ENCODE measurements at places on chromosomes 2 and 18.

- no peak for DNase-seq
Observed at GRCh38 chr2:37085731-37086147, 1.4 kb downstream of the GPATCH11 start.

DNA sequence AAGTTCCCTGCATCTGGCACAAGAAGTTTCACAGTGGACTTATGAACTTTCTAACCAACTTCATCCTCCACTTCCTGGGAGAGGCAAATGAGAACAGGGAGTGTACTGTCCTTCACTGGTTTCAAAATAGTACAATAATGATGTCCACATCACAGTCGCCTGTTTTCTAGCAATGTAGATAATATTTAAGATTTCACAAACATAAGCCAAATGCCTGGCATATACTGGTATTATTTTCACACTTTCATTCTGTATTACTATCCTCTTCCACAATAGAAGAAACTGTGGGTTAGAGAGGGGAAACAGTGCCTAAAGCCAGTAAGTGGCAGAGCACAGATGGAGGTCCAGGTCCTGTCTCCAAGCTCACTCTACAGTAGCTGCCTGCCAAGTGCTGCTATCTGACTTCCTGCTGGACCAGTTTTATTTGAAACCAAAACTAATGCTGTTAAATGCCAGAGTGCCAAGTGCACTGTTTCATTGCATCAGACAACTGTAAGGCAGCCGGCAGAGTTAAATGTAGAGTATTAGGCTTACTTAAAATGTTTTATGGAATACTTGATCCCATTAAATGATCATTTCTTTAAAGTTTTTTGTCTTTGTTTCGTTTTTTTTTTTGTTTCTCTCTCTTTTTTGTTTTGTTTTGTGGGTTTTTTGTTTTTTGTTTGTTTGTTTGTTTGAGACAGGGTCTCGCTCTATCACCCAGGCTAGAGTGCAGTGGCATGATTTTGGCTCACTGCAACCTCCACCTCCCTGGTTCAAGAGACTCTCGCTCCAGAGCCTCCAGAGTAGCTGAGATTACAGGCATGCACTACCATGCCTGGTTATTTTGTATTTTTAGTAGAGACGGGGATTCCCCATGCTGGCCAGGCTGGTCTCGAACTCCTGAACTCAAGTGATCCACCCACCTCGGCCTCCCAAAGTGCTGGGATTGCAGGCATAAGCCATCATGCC is 15.1 kb downstream of the COBLL1 start:
- no peak for DNase-seq

- no peak for DNase-seq
Observed at GRCh38 chr18:43211059-43211458, 66.2 kb downstream of the SYT4 start.

- DNase-seq, result no peak
Observed at GRCh38 chr18:63314062-63314790, 5.3 kb downstream of the BCL2 start.

GRCh38 chr2:95032341-95032740 is 6.8 kb downstream of the MAL start:
- DNase-seq, result no peak

GRCh38 chr2:208072250-208072892 is 47.0 kb upstream of the PLEKHM3 start:
- peak; percentile 13 for DNase-seq

DNA sequence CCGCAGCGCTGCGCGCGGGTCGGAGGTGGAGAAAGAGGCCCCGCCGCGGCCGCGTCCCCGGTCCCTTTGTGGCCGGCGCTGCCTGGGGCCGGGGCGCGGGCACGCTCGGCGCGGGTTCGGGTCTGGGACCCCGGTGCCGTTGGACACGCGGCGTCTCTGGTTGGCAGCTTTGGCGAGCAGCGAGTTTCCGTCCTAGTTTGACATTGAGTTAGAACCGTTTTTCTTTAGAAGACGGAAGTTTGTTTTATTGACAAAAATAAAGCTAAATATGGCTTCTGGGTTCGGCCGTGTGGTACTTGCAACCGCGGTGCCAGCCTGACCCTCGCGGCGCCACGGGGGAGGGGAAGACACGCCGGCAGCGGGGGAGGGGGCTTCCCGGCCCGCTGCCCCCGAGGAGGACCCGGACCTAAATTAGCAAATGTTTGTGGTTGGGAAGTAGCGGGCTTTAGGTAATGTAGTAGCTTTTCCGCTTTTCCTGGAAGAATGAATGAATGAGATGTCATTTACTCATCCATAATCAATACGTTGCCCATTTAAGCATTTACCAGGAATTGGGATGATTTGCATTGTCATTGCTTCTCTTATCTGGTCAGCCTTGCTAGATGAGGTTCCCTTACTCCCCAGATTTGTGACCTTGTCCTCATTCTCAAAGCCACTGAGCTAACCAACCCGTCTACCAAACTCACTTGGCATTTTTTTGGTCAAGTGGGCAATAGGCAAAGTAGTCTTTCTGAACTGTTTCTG is 530 bp downstream of the GALNT1 start:
- DNase-seq, result no peak

DNA sequence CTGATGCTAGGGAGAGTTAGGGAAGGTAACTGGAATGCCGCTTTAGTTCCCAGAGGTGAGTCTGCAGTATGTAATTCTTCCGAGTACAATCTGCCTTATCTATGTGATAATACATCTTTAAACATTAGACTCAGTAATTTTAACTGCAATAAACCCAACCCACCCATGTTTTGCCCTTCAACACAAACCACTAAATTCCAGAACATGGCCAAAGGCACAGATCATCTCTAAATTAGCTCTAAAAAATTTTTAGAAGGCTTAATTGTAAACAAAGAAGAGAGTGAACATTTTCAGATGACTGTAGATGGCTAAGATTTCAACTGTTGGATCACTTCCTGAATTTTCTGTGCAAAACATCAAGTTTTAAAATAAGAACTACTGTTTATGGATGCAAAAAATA is 488.7 kb upstream of the ID2 start:
- no peak for DNase-seq

GRCh38 chr2:105361102-105361889 is 24.0 kb downstream of the C2orf49 start:
- no peak for DNase-seq

GRCh38 chr18:10526561-10526949 is 728 bp downstream of the NAPG start:
- no peak for DNase-seq

GRCh38 chr2:136236019-136236418 is 118.1 kb upstream of the CXCR4 start:
- DNase-seq, result no peak

DNA sequence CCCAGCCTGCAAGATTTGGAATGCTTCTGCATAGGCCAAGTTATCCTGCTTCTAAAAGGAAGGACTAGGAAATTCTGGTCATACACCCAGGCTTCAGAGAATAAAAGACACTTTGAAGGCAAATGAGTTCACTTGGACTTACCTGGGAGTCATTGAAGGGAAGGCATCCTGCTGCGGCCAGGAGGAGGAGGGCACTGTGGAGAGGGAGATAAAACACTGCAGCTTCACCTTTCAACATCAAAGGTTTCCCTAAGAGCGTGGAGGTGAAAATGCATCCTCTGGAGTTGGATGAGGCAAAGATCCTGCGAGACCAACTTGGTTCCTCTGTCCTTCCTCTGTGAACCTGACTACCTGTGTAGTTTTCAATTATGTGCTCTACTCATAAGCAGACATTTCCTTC is 79.5 kb upstream of the RIOK3 start:
- no peak for DNase-seq

- no peak for DNase-seq
Observed at GRCh38 chr2:206876216-206876860, 63.0 kb upstream of the CPO start.

GRCh38 chr18:64254399-64255093 is 105.7 kb upstream of the LINC00305 start:
- DNase-seq, result no peak

DNA sequence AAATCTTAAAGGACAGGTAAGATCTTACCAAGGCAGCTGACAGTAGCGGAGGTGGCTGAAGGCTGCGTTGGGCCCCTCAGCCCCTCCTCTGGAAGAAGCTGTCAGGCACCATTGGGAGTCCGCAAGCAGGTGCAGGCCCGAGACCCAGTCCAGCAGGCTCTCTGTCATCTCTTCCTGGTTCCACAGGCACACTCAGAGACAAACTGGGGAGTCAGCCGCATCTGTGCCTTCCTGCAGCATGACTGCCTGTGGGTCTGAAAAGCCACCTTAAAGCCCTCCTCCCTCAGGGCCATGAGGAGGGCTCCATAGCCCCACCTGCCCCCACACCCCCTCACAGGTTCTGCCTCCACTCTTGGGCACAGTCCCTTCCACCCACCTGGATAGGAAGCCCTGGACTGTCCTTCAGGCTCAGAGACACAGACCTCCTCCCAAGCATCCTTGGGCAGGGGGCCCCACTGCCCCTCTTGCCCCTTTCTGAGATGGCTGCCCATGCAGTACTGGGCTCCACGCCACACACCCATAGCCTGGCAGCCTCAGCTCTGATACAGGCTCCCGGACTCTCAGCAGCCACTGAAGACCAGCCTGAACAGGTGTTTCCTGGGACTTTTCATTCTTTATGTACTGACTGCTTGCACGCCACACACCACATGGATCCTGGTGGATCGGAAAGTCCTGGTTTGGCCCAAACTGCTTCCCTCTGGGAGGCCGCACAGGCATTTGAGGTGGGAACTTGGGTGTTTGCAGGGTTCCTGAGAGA is 239.8 kb downstream of the SEPTIN10 start:
- no peak for DNase-seq

DNA sequence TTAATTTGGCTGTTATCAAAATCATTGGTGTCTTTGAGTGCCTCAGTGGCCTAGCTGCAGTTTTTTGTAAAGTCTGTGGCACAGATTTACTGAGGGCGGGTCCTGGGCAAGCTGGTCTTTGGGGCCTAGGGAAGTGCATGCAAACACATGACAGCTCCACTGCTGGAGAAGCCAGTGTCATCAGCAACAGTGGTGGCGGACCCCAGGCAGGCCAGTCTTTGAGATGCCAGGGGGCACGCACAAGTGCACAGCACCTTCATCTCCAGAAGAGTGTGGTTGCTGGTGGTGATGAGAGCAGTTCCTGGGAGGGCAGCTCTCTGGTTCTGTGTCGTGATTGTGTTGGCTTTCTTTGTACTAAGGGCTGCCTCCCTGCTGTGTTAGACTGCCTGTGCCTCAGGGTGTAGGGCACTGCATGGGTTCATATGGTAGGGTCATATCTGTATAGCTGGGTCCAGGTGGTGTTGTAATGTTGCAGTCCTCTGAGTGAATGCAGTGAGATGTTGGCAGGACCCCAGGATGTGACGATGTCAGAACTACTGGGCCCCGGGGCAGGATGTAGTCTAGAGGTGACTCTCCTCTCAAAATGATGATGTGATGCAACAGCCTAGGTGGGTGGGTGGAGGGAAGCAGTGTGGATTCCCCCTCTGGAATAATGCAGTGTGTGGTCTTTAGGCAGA is 646.7 kb upstream of the CDH2 start:
- DNase-seq, result no peak

DNA sequence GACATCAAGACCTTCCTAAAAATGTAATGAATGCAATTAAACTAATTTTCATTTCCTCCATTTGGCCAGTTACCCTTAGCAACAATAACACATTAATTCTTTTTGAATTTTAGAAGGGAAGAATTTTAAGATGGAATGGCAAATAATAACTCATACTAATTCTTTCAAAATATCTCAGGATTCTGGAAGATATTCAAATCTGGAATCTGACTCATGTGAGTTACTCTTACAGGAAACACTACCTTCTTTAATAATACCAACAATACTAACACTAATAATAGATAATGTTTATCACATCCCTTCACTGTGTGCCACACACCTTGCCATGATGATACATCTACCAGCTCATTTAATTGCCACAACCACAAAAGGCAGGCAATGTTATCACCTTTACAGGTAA is 46.4 kb downstream of the ZNF521 start:
- no peak for DNase-seq

DNA sequence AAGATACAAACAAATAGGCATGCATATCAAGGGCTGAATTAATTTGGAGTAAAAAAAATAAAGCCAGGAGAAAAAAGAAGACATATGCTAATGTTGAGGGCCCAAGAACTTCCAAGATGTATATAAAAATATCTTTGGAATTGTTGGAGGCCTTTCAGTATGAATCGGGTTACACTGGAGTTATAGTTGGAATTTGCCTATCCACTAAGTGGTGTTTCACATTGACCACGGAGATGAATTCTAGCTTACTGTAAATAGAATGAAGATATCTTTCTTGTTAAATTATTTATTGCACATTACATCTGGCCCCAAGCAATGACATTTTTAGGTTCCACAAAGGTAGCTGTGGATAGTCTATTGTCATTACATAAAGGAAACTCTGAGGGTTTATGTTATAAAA is 38.5 kb upstream of the TRIB2 start:
- DNase-seq, result no peak

GRCh38 chr2:119441376-119442225 is 9.9 kb downstream of the TMEM37 start:
- no peak for DNase-seq

DNA sequence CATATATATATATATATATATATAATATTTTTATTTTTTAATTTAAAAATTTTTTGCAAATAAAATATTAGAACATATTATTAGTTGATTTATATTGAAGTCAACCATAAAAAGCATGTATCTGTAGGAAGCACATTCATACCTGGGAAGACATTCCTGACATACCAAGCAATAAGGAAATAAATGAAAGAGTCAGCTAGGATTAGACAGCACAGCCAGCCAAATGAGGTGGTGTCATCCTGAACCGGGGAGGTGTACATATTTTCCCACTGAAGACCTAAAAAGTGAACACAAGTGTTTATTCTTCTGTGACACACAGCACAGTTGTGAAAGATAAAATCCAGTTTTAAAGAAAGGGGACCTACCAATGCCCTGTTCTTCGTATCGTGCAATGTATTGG is 149.2 kb downstream of the ABCA12 start:
- DNase-seq, result no peak

GRCh38 chr2:69224512-69224837 is 162.6 kb downstream of the GFPT1 start:
- DNase-seq, result no peak

DNA sequence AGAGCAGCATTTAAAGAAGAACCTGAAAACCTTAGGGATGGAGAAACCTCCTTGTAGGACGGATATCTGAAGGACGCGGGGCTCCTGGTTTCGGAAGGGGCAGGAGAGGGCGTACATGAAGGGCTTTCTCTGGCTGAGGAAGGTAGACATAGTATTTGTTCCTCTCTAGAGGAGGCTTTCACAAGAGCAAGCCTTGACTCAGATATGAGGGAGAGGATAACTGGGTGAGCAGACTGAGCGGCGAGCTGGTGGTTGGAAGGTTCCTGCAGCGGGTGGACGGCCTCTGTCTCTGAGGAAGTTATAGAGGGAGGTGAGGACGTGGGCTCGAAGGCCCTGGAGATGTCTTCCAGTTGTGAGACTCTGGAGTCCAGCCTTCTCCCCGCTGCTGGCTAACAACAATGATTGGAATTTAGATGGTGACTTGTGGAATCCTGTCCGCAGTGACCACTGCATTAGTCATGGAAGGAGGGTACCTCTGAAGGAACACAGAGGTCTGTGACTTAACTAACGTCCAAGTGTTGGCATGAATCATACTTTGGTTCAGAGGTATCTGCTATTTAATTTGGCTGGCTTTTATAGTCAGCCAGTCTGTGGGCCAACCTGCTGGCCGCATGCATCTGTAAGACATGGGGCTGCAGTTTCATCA is 80.9 kb downstream of the ASAP2 start:
- no peak for DNase-seq

- DNase-seq, result no peak
Observed at GRCh38 chr2:149463328-149464002, 124.1 kb downstream of the MMADHC start.

GRCh38 chr18:67600181-67601180 is 84.0 kb upstream of the DSEL start:
- DNase-seq, result no peak

GRCh38 chr2:102743259-102743658 is 18.6 kb upstream of the TMEM182 start:
- DNase-seq, result no peak

GRCh38 chr2:187943772-187944369 is 347.8 kb upstream of the GULP1 start:
- DNase-seq, result no peak
